ENCODE measurements at places on chromosomes 7 and 10.

DNA sequence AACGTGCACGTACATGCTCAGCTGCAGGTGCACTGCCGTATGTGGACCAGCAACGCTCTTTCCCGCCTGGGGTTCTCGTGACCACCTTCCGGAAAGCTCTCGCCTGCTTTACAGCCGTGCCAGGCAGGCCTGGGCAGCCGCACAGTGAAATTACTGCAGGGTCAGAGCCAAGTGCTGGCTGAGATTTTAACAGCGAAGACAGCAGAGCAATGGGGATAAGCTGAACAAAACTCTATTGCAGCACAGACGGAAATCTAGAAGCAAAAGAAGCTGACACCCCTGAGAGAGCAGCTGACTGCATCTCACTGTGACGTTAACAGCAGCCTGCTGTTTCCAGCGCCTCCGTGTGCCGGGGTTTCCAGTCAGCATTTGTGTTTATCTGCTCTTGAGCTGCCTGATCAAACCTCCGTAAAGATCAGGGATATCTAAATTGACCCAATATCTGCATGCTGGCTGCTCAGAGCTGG lies 179.0 kb downstream of the DIP2C start:
- no peak for DNase-seq

DNA sequence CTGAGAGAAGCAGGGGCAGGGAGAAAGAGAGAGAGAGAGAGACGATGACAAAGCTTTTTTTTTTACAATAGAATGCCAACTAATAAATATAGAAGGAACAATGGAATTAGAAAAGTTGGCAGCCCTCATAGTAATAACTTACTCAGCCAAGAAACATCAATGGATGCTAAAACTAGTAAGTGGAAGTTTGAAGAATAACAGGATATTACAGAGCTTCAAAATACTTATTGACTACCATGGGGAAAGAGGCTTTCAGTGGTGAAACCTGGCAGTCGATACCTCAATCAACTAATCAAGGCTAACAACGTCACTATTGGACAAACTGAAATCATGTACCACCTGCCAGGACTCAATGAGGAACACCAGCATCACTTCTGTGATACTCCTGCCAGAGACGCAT lies 100.5 kb upstream of the LRRC4 start:
- no peak for DNase-seq

GRCh38 chr10:91349381-91349780 lies 60.8 kb upstream of the HECTD2 start:
- DNase-seq = no peak

DNA sequence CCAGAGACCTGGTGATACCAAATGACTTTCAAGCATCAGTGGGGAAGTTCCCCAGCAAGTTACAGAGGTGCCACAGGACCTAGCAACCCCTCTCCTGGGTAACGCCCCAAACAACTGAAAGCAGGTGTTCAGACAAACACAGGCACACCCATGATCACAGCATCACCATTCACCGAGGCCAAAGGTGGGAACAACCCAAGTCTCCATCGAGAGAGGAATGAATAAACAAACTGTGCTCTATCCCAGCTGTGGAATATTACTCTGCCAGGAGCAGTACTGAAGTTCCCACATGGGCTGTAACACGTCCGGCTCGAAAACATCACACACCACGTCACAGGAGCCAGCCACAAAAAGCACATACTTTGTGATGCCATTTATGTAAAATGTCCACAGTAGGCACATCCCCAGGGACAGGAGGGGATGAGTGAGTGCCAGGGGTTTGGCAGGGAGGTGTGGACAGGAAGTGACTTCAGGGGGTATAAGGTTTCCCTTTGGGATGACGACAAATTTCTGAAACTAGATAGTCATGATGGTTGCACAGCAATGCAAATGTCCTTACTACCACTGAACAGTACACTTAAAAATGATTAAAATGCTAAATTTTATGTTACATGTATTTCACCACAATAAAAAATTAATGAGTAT lies 222.8 kb downstream of the TNS3 start:
- DNase-seq = no peak

DNA sequence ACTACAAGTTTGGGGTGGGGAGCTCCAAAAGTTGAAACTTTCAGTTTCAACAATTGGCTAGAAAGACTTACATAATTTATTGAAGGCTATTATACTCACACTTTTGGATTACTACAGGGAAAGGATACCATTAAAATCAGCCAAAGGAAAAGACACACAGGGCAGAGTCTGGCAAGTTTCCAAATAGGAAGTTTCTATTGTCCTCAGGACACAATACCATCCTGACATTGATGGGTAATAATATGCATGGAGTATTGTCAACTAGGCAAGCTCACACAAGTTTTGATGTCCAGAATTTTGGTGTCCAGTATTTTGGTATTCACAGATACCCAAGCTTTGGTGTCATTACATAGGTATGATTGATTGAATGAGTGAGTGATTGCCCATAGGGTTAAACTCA lies 872.6 kb upstream of the SORCS1 start:
- DNase-seq = no peak

GRCh38 chr10:104441329-104442000 lies 87.8 kb downstream of the CFAP58 start:
- no peak for DNase-seq

DNA sequence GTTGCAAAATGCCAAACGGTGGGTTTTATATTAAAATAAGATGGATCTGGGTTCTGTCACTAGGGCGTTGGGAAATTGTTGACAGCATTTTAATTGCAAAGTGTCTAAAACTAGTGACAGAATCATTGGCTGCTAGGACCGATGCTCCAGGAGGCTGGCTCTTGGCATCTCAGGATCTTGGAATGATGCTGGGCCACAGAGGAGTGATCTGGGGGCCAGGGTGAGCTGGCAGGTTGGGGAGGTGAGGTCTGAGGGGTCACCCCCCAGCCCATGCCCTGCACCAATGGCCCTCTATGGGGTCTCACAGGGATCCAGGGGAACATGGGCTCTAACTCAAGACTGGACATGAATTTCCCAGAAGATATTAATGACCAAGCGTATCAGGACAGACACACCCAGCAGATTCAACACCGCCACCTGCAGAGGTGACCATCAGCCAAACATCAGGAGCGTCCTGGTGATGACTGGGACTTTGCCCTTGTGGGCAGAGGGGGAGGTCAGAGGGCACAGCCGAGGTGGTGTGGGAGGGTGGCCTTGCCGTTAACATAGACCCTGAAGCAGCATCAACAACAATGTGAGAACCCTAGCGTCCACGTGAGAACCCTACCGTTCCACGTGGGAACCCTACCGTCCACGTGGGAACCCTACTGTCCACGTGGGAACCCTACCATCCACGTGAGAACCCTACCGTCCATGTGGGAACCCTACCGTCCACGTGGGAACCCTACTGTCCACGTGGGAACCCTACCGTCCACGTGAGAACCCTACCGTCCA lies 89.0 kb upstream of the PPP2R2D start:
- DNase-seq = no peak

GRCh38 chr10:60099998-60100747 lies 193.8 kb upstream of the CCDC6 start:
- DNase-seq = no peak

DNA sequence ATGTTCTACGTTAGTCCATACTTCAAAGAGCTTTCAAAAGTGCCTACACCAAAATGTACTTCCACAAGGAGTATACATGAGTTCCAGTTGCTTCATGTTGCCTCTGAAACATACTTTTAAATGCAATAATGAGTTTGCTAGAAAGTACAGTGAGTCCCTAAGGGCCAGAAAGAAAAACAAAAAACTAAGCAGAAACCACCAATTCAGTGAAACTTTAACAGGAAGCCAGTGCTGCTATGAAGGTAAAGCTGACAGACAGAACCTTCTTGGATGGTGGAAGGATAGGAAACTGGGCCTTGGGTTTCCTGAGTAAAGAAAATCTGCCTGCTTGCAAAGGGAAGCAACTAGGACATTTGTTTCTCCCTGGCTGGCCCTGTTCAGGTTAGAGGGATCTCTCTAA lies 104.2 kb downstream of the CTTNBP2 start:
- no peak for DNase-seq

GRCh38 chr7:24801883-24802282 lies 44.6 kb upstream of the GSDME start:
- no peak for DNase-seq

- DNase-seq = no peak
Measured at GRCh38 chr7:95330204-95330960, 6.0 kb upstream of the PON1 start.

- DNase-seq = no peak
Measured at GRCh38 chr10:78365694-78366093, 332.0 kb downstream of the RPS24 start.

- DNase-seq = no peak
Measured at GRCh38 chr10:20502903-20503585, 394.1 kb downstream of the NEBL start.

DNA sequence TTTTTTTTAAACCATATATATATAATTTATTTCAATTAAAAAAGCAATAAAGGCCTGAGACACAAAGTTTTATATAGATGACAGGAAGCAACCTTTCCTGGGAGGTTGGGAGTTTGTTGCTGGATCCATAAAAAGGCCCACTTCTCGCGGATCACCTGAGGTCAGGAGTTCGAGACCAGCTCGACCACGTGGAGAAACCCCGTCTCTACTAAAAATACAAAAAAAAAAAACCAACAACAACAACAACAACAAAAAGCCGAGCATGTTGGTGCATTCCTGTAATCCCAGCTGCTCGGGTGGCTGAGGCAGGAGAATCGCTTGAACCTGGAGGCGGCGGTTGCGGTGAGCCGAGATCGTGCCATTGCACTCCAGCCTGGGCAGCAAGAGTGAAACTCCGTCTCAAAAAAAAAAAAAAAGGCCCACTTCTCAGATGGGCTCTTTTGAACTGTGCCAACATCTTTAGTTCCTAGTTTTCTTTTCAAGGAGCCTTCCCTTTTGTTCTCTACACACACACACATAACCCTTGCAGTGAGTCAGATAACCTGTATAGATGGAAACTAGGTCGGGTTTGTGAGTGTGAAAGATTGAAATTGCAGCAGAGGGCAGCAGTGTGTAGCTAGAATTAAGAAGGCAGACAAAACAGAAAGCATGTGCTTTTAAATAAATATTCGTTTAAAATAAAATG lies 1.2 kb upstream of the SMNDC1 start:
- DNase-seq = no peak

GRCh38 chr10:95277614-95278013 lies 13.2 kb downstream of the PDLIM1 start:
- DNase-seq = no peak

DNA sequence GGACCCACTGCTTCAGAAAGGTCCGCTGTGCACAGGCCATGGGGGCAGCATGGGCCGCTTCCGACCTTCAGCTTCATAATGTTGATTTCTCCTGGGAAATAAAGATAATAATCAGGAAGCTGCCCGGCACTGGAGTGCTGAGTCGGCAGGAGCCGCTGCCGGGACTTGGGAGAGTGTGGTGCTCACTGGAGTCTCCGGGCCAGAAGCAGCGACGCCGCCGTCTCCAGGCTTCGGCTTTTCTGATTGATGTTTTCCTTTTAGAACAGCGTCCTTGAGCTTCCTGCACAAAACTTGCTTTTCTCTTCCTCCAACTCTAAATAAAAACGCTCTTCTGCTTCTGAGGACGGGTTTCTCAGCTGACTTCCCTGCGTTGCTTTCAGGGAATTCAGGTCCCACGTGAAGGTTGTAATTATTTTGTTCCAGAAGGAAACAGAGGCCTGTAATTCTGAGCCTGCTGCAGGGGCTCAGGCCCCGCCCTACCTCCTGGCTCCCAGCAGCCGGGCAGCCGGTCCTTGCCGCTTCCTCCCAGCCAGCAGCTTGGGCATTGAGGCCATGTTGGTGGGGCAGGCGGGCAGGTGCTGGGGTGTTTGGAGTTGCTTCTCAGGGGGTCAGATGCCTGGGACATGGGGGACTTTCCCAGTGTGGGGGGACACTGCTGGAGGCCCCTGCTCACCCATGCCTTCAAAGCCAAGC lies 14.7 kb downstream of the PWWP2B start:
- DNase-seq = no peak

DNA sequence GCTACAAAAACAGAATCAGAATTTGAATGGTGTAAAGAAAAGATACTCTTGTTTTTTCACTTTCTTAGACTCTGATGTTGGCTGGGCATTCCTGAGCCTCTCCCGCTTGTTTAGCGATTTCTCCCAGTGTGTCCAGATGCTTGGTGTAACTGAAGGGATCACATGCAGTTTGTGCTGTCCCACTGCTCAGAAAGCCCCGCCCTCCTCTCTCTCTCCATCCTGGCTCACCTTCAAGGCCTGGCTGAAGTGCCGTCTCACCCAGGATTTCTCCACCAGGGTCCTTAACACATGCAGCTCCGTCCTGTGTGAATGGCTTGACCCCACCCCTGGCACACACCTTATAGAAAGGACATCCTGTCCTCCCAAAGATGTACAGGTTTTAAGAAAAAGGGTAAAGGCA lies 437.1 kb downstream of the LRMDA start:
- DNase-seq = no peak

GRCh38 chr7:2011266-2012043 lies 221.3 kb downstream of the MAD1L1 start:
- no peak for DNase-seq

GRCh38 chr7:4745265-4745919 lies 30.0 kb upstream of the AP5Z1 start:
- no peak for DNase-seq

- no peak for DNase-seq
Measured at GRCh38 chr10:23804125-23804524, 365.2 kb downstream of the OTUD1 start.

GRCh38 chr10:89837165-89838043 lies 136.0 kb downstream of the KIF20B start:
- DNase-seq = peak; percentile 55

- DNase-seq = no peak
Measured at GRCh38 chr10:78862328-78862640, 206.5 kb upstream of the ZMIZ1 start.

DNA sequence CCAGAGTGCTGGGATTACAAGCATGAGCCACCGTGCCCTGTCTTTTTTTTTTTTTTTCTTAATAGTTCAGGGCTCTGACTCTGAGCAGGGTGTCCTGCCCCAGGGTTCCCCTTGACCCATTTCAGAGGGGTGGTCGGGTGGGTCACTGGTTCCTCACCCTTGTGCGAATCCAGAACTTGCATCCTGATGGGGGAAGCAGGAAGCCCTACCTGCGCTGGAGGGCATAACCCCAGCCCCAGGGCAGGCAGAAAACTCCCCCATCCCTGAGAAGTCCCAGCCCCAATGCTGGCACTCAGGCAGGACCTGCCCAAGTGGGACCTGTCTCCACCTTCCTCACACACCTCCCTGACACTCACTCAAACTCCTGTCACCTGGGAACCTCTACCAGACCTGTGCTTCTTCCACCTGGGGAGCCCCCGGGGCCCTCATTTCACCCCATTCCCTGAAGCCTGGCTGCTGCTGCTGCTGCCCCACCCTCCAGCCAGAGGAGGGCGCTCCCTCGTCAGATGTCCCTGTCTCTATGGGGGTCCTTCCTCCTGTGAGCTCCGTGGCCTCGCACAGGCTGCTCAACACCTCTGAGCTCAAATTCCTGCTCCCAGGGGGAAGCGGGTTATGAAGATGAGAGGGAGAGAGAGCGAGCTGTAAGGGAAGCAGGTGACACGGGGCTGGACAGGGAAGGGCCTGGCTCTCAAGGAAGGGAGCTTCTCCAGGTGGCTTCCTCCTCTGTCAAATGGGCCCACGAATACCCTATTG lies 15.1 kb upstream of the ZNF273 start:
- peak; percentile 74 for DNase-seq

DNA sequence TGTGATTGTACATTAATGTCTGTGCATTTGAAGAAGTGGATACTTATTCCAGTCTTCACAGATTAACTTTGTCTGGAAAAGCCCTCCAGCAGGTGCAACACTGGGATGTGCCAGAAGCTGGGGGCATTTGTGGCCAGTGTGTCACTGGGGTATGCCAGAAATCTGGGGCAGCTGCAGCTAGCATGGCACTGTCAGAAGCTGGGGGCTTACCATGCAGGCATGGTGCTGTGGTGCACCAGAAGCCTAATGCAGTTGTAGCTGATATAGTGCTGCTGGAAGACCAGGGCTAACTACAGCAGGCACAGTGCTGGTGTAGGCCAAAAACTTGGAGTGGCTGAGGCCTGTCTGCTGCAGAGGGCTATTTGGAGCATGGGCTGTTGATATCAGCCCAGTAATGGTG lies 270.1 kb downstream of the STK31 start:
- DNase-seq = no peak

Data from WTC11 (cell line).